H1 (cell line): ENCODE measurements at places on chromosomes 2 and 18. TPM values are rescaled to one million over a fixed set of nuclear protein-coding genes. Genes with fewer than 3 reads are reported as not detected.

- H3K4me3 ChIP-seq, result no peak overlapping the region
- H3K4me1 ChIP-seq, result peaks cover 15% of the 10 kb centered on the region; the same call in 1 of the 2 replicates
- DNase-seq, result no peak
Measured at GRCh38 chr2:100887713-100888495, 68.0 kb downstream of the NPAS2 start.

DNA sequence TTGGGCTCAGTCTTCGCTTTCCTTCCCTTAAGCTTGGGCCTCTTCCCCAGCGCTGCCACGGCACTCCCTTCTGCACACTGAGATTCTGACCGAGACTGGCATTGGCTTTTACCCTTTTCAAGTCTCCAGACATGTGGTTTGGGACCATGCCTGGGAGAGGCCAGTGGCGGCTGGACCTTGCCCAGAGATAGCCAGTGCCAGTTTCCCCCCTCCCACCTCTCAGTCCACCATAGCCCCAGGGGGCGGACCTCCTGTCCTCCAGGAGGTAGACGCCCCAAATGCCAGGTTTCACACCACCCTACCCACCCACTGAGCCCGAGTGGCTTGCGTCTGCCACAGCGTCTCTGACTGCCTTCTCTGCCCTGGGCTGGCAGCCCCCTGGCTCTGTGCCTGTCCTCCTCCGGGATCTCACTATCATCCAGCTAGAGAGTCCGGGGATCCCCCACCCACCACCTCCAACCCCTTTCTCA lies 47.7 kb downstream of the INPP5D start:
- H3K27me3 ChIP-seq, result no peaks in the 10 kb centered on the region
- no peak for DNase-seq
- H3K27ac ChIP-seq, result no peak overlapping the region; the same call in 1 of the 2 replicates
- no peaks in the 10 kb centered on the region for H3K4me1 ChIP-seq
- H3K4me3 ChIP-seq, result no peak overlapping the region

DNA sequence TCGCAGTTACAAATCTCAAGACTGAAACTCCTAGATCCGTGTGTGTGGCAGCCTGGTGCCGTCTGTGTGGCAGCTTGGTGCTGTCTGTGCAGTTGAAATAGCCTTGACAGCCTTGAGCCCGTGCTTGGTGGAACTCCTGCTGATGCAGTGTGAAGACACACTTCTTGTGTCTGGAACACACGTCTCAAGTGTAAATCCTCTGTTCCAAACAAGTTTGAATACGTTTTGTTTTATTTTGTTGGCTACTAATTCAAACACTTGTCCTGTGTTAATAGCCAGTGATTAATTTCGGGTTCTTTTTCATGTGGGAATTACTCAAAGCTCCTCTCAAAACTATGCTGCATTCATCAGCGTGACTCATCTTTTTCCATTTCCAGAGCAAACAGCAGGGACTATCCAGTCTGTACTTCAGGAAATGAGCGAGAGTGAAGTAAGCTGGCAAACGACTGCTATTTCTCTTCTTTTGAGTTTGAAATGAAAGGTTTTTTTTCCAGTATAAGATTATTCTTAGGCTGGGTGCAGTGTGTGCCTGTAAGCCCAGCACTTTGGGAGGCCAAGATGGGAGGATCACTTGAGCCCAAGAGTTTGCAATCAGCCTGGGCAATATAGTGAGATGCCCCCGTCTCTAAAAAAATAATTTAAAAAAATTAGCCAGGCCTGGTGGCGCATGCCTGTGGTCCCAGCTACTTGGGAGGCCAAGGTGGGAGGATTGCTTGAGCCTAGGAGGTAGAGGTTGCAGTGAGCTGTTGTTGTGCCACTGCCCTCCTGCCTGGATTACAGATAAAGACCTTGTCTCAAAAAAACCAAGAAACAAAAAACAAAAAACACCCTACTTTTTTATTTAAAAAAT lies 152.9 kb downstream of the SPP2 start:
- H3K36me3 ChIP-seq, result no peaks in the 10 kb centered on the region
- no peaks in the 10 kb centered on the region for H3K27me3 ChIP-seq
- DNase-seq, result no peak
- H3K27ac ChIP-seq, result no peak overlapping the region
- no peaks in the 10 kb centered on the region for H3K4me1 ChIP-seq

DNA sequence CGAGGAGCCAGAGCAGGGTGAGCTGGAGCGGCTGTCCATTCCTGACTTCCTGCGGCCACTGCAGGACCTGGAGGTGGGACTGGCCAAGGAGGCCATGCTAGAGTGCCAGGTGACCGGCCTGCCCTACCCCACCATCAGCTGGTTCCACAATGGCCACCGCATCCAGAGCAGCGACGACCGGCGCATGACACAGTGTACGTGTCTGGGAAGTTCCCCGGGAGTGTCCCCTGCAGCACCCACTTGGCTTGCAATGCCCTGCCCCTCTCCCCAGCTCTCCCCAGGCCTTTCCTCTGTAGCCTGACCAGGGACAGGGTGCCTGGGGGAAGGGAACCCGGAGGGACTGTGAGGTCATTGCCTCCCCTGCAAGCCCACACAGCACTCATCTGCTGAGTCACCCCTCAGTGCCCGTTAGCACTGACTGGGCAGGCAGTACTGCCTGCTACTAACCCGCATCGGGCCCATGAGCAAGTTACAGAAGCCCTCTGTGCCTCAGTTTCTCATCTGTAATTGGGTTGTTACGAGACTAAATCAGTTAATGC lies 29.4 kb upstream of the GMPPA start:
- DNase-seq, result no peak
- no peaks in the 10 kb centered on the region for H3K4me1 ChIP-seq
- no peak overlapping the region for H3K27ac ChIP-seq
- H3K4me3 ChIP-seq, result no peak overlapping the region
- H3K36me3 ChIP-seq, result no peaks in the 10 kb centered on the region

IMP4 gene
- 93.7 and 96.8 TPM in 2 replicates for total RNA-seq
